ENCODE measurements at places on chromosomes 1 and 21.

- H3K4me3 ChIP-seq: no peak overlapping the region
- no peaks in the 10 kb centered on the region for H3K4me1 ChIP-seq
- no peaks in the 10 kb centered on the region for H3K27me3 ChIP-seq
- DNase-seq: no peak
- no peaks in the 10 kb centered on the region for H3K36me3 ChIP-seq
Observed at GRCh38 chr1:84587099-84587498, 12.9 kb upstream of the CTBS start.

DNA sequence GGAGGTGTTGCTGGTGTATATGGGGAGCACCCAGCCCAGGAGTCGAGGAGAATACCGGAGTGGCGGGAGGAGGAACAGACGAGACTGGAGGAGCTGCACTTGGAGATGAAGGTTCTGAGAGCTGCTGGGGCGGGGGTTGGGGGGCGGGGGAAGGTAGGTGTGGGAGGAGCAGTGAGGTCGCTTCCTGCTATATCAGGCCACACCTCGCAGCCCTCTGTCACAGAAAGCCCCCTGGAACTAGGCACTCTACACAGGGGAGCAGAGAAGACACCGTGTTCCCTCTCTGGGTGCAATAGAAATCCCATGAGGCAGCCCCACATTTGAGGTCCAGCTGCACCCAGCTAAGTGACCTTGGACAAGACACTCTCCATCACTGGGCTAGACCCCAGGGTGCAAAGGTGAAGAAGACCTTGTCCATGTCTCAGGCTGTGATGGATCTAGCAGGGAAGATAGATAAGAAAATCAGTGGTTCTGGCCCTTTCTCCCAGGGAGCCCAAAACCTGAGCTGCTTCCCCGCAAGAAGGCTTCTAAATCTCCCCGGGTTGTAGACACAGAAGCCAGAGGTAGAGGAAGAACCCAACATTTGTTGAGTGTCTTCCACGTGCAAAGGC, 155.8 kb upstream of the EDN2 start:
- no peaks in the 10 kb centered on the region for H3K36me3 ChIP-seq
- no peaks in the 10 kb centered on the region for H3K27me3 ChIP-seq
- no peak overlapping the region for H3K4me3 ChIP-seq
- DNase-seq: peak; percentile 11

DNA sequence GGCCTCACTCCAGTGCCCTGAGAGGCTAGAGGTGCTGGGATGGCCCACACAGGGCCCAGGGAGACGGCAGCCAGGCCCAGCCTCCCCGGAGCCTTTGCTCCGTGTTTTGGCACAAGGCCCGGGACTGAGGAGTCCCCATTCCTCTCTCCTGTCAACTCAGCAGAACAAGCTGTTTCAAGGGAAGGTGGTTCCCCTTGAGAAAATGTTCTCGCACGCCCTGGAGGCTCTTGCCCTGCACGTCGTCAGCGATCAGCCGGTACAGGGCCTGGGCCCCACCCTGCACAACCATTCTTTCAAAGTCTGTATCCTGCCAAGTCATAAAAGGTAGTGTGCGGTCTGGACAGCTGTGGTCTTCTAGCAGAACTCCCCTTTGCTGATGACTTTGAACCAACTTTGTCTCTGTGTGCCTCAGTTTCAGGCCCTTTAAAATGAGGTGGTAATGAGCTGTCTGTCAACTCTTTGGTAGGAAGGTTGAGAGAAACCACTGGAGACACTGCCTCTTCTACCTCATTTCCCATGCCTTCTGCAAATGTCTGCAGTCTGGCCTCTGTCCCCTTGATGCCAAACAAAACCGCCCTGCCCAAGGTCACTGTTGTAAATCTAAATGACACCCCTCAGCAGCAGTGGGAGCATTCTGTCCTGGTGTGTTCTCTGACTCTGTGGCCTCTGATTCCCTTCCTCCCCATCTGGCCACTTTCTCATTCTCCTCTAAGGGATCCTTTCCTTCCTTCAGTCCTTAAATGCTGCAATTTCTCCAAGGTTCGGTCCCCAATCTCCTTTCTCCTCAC, 138.6 kb upstream of the JUN start:
- no peaks in the 10 kb centered on the region for H3K27me3 ChIP-seq
- no peaks in the 10 kb centered on the region for H3K4me1 ChIP-seq
- no peak overlapping the region for H3K4me3 ChIP-seq
- H3K27ac ChIP-seq: no peak overlapping the region

GRCh38 chr1:50700214-50700613, 259.9 kb downstream of the FAF1 start:
- H3K27me3 ChIP-seq: no peaks in the 10 kb centered on the region
- no peak overlapping the region for H3K27ac ChIP-seq
- no peak for DNase-seq
- H3K4me3 ChIP-seq: no peak overlapping the region
- peaks cover 2% of the 10 kb centered on the region for H3K4me1 ChIP-seq
- H3K36me3 ChIP-seq: no peaks in the 10 kb centered on the region

- H3K27ac ChIP-seq: no peak overlapping the region
- no peak overlapping the region for H3K4me3 ChIP-seq
- no peaks in the 10 kb centered on the region for H3K36me3 ChIP-seq
- H3K4me1 ChIP-seq: no peaks in the 10 kb centered on the region
- no peaks in the 10 kb centered on the region for H3K27me3 ChIP-seq
Observed at GRCh38 chr1:232351335-232351734, 278.6 kb downstream of the SIPA1L2 start.
